ENCODE measurements at places on chromosomes 7 and 10.

DNA sequence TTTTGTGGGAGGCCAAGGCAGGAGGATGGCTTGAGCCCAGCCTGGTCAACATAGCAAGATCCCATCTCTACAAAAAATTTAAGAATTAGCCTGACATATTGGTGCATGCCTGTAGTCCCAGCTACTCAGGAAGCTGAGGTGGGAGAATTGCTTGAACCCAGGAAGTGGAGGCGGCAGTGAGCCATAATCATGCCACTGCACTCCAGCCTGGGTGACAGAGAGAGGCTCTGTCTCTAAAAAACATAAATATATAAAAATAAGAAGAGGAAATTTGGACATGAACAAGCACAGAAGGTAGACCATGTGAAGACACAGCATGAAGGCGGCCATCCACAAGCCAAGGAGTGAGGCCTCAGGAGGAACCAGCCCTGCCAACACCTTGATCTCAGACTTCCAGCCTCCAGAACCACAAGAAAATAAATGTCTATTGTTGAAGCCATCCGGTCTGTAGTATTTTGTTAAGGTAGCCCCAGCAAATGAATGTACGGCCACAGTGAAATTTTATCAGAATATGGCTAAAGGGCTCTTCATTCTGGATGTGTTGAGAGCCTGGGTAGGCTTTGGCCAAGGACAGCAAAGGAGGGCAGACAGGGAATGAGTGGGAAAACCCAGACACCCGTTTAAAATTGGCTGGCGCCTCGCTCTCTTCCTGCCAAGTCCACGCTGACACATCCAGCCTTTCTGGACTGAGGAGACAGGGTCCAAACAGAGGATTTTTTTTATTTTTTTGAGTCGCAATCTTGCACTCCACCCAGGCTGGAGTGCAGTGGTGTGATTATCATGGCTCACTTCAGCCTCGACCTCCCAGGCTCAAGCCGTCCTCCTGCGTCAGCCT lies 12.9 kb upstream of the GRID2IP start:
- no peak for DNase-seq

DNA sequence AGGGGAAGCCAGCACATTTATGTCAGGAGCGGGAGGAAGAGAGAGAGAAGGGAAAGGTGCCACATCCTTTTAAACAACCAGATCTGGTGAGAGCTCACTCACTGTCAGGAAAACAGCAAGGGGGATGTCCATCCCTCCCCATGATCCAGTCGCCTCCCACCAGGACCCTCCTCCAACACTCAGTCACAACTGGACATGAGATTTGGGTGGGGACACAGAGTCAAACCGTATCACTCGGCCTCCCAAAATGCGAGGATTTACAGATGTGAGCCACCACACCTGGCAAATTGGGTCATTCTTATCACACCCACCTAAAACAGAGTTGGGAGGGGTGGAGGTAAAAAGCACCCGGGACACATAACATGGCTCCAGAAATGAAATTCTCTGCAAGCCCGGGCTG lies 41.0 kb downstream of the CARD11 start:
- no peak for DNase-seq

GRCh38 chr10:72001033-72001395 lies 36.8 kb downstream of the CHST3 start:
- no peak for DNase-seq

GRCh38 chr7:45697576-45698136 lies 123.5 kb downstream of the ADCY1 start:
- peak; percentile 37 for DNase-seq

- peak; percentile 94 for DNase-seq
Measured at GRCh38 chr7:158710651-158711102, 6.1 kb upstream of the NCAPG2 start.

- no peak for DNase-seq
Measured at GRCh38 chr10:1535301-1535965, 201.9 kb downstream of the ADARB2 start.

GRCh38 chr7:28739826-28740225 lies 218.3 kb downstream of the TRIL start:
- DNase-seq, result no peak

DNA sequence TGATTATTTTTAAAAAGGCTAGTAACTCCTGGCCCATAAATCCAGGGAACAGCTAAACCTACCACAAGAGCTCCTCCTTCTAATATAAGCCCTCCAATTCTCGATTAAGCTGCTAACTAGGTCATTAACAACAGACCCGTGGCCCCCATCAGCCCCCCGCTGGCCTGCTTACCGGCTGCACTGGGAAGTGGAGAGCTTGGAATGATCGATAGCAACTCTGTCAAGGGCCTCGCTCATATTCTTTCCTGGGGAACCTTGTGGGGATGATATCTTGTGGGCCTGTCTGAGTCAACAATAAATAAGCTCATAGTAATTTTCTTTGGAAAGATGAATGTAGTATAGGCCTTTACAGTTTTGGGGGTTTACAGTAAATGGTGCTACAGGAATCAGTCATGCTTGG lies 353.5 kb downstream of the TCERG1L start:
- no peak for DNase-seq

GRCh38 chr7:38699471-38699870 lies 68.3 kb upstream of the AMPH start:
- no peak for DNase-seq

- DNase-seq, result peak; percentile 78
Measured at GRCh38 chr7:30800785-30801252, 29.6 kb downstream of the MINDY4 start.

GRCh38 chr7:129443612-129444011 lies 9.4 kb downstream of the STRIP2 start:
- no peak for DNase-seq

DNA sequence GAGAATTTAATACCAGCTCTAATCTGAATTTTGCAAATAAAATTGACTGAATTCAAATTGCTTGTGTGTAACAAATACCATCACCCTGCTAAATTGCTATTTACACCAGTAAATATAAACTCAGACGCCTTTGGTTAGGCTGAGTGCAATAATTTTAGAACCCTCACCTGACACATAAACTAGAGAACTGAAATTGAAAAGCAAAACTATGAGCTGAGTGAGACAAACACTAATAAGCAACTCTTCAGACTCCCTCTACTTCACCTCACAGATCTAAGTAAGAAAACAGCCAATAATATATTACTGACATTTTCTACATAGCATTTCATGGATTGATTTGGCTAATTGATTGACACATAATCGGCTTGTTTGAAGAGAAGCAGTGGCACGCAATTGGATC lies 621.2 kb downstream of the REEP3 start:
- DNase-seq, result no peak

GRCh38 chr7:43192806-43193460 lies 80.5 kb downstream of the HECW1 start:
- DNase-seq, result no peak

- no peak for DNase-seq
Measured at GRCh38 chr7:32618987-32619386, 123.7 kb downstream of the AVL9 start.

- no peak for DNase-seq
Measured at GRCh38 chr7:89028319-89028718, 232.8 kb upstream of the TEX47 start.

DNA sequence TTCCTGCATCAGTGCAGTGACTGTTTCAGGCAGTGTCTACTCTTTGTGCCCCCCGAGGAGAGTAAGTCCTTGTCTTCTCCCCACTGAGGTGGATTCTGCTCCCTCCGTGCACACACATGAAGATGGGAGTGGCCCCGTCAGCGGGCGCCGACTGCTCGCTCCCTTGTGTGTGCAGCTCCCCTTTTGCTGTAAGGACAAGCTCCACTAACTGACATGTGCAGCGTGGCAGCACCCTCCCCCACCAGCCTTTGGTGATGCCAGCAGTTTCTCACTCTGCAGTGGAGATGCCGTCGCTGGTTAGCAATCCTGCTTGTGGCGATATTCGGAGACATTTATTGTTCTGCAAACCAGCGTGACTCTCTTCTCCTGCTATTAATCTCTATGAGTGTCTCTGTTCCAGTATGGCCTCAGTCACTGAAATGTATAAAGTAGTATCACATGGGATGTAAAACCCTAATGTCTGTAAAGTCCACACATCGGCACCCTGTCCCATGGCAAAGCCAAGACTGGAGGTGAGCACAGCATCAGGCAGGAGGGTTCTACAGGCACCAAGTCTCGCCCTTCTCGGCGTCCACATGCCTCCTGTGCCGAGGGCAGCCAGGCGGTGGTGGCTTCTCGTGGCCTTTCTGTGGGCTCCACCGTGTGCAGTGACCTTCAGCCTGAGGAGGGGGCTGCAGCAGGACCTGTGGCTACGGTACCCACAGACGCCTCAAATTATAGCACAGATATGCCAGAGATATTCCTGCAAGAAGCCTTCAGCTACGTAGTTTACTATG lies 202.7 kb downstream of the EBF3 start:
- no peak for DNase-seq

DNA sequence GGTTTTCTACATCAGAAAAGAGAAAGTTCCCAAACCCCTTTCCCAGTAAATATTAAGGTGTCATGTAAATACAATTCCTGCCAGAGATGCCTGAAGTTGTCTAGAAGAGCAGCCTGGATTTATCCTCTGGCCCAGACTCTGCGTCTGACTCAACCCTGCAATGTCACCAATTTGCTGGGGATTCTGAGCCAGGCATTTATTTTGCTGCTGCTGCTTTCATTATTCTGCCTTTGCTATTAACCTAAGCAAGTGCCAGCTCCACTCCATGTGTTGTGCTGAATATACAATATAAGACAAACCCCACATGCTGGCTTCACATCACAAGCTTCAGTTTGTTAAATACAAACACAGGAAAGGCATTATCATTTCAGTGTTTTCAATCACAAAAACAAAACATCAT lies 59.1 kb downstream of the ELAPOR2 start:
- DNase-seq, result no peak

GRCh38 chr10:132290631-132291030 lies 17.1 kb downstream of the STK32C start:
- DNase-seq, result no peak

DNA sequence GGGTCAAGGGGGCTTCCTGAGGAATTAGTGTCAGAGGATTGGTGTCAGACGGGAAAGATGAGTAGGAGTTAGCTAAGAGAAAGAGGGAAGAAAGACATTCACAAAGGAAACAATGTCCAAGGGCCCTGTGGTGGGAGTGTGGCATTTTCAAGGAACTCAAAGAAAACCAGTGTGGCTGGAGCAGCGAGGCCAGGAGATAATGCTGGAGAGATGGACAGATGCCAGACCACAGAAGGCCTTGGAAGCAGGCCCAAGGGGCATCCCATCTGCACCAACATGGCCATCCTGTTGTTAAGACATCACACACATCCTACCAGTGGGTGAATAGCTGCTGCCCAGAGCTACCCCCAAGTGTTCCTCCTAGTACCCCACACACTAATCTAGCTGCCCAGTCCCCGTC lies 36.1 kb upstream of the CUL1 start:
- DNase-seq, result peak; percentile 7

DNA sequence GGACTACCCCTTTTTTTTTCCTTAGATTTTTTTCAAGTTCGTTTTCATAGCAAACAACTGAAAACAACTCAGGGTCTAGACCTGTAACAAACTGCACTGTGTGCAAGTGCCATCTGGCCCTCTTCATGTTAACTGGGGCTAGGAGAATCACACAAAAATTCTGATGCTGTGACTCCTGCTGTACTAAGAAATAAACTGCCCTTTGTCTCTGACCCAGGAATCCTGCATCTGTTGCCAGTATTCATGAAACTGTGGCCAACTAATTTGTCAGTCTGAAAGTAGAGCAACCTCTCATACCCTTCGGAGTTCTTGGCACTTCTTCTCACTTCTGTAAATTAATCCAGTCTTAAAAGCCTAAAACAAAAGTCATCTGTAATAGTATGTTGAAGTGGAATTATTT lies 218.4 kb upstream of the PCDH15 start:
- no peak for DNase-seq

- peak; percentile 92 for DNase-seq
Measured at GRCh38 chr7:91557789-91558404, 293.7 kb downstream of the FZD1 start.

DNA sequence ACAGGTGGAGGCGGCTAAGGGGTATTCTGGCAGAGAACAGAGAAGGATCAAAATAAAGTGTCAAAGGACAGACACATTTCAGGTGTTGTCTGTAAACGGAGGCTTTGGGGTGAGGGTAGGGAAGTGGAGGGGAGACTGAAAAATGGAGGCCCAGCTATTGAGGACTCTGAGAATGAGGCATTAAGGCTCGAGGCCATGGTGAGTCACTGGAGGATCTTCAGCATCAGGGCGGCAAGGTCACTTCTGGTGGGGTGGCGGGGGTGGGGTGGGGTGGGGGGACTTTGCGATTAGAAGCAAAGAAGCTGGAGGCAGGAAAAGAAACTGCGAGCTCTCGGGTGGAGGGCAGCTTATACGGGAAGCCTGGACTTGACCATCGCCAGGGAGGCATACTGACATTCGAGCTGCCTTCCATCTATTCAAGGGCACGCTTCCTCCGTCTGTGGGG lies 58.4 kb upstream of the PCGF5 start:
- no peak for DNase-seq

DNA sequence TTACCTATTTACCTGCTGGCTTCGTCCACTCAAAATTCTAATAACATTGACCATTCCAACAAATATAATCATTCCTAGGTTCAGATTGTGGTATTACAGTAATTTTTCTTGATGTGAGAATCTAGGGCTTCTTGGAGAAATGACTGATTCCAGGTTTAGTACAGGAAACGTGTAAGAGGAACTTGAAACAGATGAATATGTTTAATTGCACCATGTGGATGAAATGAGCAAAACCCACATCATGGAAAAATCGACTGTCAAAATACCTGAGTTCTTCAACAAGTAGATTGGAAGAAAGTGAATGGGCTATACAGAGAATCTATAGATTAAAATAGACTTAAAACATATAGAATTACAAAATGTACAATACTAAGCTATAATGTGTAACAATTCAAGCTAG lies 24.9 kb upstream of the OR9A4 start:
- DNase-seq, result no peak

- no peak for DNase-seq
Measured at GRCh38 chr10:25076506-25077177, 60.2 kb downstream of the THNSL1 start.

DNA sequence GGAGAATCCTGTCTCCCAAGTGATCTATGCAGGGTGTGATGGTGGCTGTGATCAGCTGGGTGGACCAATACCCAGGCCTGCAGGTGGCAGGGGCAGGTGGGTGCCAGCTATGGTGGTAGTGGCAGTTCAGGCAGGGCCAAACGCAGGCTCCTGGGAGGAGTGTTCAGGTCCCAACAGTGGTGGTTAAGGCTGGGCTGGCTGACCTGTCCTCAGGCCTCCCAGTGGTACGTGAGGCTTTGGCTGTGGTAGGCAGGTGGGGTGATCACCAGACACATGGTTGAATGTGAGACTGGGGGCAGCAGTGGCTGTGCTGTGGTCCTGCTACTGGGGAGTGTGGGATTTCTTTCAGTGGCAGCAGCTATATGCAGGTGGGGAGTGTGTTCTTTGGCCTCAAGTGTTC lies 126.7 kb upstream of the STARD3NL start:
- DNase-seq, result no peak

- DNase-seq, result peak; percentile 55
Measured at GRCh38 chr7:114539575-114539974, 125.0 kb downstream of the FOXP2 start.

GRCh38 chr10:29596356-29596755 lies 38.4 kb downstream of the SVIL start:
- DNase-seq, result no peak

- peak; percentile 84 for DNase-seq
Measured at GRCh38 chr10:70649526-70649925, 22.8 kb upstream of the ADAMTS14 start.

GRCh38 chr10:29692121-29692539 lies 57.4 kb upstream of the SVIL start:
- no peak for DNase-seq
